ENCODE measurements at places on chromosomes 11 and 22.

DNA sequence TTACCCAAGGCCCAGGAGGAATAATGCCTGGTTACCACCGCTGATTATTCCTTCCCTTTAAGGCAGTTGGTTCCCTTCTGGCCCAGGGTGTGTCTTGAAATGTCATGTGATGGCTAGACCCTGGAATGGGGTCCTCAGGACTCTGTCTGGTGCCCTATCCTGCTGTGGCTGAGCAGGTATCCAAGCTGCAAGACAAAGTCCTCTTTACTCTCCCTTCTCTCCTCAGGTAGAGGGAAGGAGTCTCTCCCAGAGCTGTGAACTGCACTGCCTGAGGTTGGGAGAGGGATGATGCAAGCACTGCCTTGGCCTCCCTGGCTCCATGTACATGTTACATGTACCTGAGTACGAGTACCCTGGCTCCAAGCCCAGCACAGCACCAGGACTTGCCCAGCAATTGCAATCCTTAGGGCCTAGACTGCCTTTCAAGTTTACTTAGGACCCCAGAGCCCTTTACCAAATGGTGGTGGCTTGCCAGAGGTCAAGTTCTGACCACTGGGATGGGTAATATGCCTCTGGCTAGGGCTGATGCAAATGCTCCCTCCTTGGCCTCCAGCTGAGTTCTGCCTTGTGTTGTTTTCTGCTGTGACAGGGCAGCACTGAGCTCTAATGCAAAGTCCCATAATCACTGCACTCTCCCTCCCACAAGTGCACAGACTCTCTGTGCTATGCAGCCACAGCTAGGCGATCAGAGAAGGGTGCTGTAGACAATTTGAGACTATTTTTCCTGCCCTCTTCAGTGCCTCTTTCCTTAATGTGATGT is 20.7 kb upstream of the AQP11 start:
- DNase-seq: no peak

- no peak for DNase-seq
Observed at GRCh38 chr11:91686700-91687099, 537.9 kb upstream of the FAT3 start.

DNA sequence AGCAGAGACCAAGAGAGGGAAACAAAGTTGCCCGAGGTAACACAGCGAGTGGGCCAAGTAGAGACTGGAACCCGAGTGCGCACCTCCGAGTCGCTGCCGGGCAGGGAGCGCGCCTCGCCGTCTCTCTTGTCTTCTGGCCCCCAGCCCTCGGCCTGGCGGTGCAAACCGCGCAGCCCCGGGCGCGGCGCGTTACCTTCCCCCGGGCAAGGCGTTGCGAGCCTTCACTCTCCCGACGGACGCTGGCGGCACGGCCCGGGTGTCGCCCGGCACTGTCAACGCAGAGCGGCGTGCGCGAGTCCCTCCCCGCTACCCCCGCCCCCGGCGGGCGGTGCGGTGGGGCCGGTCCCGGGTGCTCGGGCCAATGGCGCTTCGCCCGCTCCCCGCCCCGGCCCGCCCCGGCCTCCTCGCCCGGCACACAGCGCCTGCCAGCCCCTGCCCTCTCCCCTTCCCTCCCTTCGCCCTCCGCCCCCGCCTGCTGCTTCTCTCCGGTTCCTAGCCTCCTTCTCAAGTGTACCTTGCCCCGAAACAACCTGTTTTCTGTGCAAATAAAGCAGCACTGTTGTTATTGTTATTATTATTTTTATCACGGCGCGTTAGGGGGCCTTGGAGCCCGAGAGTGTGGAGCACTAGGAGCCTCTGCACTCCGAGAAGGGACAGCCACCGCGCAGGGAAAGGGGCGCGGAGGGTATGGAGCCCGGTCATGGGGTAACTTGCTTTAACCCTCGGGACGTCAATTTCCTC is at the start of gene SYTL2:
Gene SYTL2 (minus strand): TSS at position 271 of the 741 bp plus-strand sequence. CDS start 53,416 bp downstream, outside the sequence.
- peak; percentile 42 for DNase-seq

- peak; percentile 45 for DNase-seq
Observed at GRCh38 chr22:19986410-19987341, 29.9 kb downstream of the ARVCF start.

GRCh38 chr11:42407341-42407740 is 904.5 kb upstream of the API5 start:
- no peak for DNase-seq

GRCh38 chr11:47857485-47857884 is 9.3 kb upstream of the NUP160 start:
- no peak for DNase-seq

DNA sequence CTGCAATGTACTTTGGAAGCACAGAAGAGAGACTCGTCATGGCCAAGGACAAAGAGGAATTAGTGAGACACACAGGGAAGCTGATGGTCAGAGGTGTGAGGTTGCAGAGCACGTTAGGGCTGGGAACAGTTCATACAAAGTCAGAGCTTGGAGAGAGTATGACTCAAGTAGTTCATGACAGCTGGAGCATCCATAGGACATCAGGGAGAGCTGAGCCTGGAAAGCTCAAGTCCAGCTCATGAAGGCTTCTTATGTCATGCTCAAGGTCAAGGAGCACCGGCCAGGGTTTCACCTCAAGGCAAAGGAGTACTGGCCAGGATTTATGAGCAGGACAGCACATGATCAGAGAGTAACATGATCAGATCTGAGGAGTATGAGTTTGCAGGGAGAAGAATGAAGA is 64.6 kb upstream of the CHST1 start:
- no peak for DNase-seq

DNA sequence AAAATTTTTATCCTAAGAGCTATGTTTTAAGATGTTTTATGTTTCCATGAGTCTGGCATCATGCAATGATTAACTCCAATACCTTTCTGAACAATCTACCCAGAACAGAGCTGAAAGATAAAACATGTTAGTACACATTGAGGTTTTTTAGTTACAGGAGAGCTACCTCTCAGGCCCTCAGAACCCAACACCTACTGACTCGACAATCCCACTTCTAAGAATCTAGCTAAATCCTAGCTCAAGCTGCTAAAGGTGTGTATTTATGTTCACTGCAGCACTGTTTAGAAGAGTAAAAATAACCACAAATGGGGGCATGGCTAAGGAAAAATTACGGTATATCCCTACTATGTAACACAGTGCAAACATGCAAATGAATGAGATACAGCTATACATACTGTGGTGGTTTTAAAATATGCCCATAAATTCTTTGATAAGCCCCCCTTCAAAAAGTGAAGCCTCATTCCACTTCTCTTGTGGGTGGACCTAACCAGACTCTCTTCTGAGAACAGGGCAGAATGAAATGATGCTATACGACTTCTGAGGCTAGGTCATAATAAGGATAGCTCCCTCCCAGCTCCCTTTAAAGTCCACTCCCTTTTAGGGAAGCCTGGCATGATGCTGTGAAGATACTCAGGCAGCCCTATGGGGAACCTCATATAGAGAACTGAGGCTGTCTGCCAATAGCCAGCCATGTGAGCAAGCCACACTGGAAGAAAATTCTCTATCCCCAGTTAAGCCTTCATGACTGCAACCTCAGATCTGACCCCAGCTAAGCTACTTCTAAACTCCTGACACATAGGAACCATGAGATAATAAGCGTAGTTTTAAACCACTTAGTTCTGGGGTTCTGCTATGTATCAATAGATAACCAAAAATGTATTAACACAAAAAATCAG is 29.5 kb downstream of the TMEM123 start:
- no peak for DNase-seq
